CD8-positive, alpha-beta memory T cell (primary cell): ENCODE measurements at places on chromosomes 5 and 9. TPM values are rescaled to one million over a fixed set of nuclear protein-coding genes. Genes with fewer than 3 reads are reported as not detected.

DNA sequence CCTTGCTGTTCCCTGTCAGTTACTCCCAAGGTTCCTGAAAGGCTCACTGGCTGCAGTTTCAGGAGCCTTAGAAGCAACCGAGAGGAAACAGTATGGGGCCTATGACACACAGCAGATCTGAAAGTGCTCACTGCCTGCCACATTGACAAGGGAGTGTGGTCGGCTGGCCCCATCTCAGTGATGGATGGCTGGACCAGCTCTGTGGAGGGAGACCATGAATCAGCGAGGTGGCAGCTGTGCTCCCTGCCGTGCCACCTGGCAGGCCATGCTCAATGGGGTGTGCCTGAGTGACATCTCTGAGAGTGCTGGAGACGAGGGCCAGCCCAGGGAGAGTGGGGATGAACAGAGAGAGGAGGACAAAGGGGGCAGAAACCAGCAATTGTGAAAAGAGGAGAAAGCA is 49.1 kb downstream of the DOCK2 start:
- no peak for DNase-seq

GRCh38 chr9:38043931-38044623 is 24.9 kb downstream of the SHB start:
- DNase-seq, result no peak

The TEX53 gene
- total RNA-seq, result not detected

The RETREG1 gene
- 12.1 TPM for total RNA-seq

The GPR21 gene
- total RNA-seq, result 0.61 TPM
